Central memory CD8-positive, alpha-beta T cell (primary cell): ENCODE measurements at places on chromosomes 2 and 18.

- DNase-seq: no peak
These were observed 7.9 kb upstream of the SIGLEC15 start for GRCh38 chr18:45817543-45817942.

- DNase-seq: no peak
These were observed 228.2 kb downstream of the DOK6 start for GRCh38 chr18:69628774-69629359.

DNA sequence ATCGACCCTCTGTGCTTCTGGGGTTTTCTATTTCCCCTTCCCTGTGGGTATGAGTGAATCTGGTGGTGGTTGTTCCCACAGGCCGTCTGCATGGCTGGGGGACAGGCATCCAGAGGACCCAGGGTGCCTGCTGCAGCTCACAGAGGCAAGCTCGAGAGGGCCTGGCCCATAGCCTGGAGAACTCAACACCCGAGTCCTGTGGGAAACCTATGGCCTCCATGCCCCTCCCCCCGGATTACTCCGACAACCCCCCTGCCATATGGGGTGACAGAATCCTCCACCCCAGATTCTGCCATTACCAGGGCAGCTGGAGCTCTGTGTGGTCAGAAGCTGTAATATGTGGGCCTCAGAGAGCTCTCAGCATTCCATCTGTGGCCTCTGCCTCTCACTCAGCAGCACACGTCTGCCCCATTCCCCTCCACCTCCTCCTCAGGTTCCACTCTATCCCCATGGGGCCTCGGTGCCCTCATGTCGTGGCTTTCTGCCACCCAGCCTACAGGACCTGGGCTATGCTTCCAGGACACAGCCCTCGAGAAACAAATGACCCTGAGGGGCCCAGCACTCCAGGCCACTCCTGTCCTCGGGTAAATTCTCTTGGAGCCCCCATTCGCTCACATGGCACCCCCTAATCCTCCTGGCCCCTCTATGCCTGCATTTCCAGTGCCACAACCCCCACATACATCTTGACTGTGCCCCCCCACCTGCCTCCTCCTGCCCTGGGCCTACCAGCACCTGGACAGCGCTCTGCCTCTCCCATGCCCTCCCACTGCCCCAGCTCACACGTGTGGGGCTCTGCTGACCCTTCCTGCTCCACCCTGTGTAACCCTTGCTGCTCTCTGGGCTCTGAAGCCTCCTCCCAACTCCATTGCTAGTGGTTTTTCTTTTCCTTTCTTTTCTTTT, 3.6 kb downstream of the MZT2A start:
- no peak for DNase-seq

GRCh38 chr2:3611589-3611988, 16.7 kb downstream of the COLEC11 start:
- no peak for DNase-seq

- no peak for DNase-seq
These were observed 241.3 kb downstream of the PRKCE start for GRCh38 chr2:45892757-45893156.

DNA sequence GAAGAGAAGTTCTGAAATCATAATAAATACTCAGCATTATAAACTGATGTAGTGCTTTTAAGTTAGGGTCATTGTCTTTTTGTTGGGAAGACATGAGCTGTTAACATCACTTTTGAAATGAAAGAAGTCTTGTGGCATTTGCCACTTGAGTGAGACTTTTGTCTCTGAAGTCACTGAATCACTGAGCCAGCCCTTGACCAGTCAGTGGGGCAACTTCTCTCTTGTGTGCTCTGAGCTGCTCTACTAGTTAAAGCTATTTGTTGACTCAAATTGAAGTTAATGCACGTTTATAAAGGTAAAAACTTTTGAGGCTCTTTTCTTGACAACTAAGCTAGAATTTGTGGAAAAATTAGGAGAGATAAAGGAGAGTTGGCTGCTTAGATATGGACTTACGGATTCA, 6.7 kb downstream of the WDR43 start:
- DNase-seq: no peak

GRCh38 chr18:25639596-25639995, 287.6 kb upstream of the ZNF521 start:
- no peak for DNase-seq

- DNase-seq: no peak
These were observed 79.7 kb downstream of the BCL2L11 start for GRCh38 chr2:111200333-111200881.

DNA sequence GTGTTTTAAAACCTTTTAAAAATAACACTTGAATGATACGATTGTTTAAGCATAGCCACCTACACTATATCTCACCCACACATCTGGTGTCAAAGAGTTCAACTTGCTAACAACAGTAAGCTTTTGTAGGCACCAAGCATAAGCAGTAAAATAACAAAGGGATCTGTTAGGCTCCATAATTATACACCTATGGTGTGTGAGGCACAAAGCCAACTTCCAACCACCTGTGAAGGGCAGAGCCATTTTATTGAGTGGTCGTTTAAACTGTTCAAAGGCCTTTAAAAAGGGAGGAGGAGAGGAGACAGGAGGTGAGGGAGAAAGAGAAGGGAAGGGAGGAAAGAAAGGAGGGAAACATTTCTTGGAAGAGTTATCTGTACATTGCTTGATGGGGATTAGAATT, 27.9 kb downstream of the NEMP2 start:
- DNase-seq: no peak

- no peak for DNase-seq
These were observed 112.8 kb upstream of the MAP4K3 start for GRCh38 chr2:39549718-39550464.

- DNase-seq: no peak
These were observed 223.5 kb downstream of the NEDD4L start for GRCh38 chr18:58267493-58267892.

DNA sequence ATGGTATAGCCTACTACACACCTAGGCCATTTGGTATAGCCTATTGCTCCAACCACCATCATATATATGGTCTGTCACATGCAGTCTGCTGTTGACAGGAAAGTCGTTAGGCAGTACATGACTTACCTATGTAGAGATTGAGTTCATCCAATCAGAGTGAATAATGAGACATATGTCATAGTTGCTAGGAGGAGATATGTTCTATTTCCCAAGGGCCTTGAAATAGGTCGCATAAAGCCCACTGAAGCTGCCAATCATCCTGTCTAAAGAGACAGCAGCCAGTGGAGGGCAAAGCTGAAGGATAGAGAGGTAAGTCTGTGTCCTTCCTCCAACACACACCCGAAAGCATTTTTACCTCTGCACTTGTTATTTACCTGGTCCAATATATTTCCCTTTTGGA, 263.4 kb downstream of the PTPRM start:
- DNase-seq: no peak
